Kidney (tissue), 22 donors: ENCODE measurements at places on chromosomes 12 and 14. TPM values are rescaled to one million over a fixed set of nuclear protein-coding genes. Genes with fewer than 3 reads are reported as not detected.

Gene TFCP2
- total RNA-seq, result 31.2 TPM

Gene CIT
- 81.6 TPM for total RNA-seq

Gene ATP23
- 3.7 TPM for total RNA-seq

Gene GALNT16
- 13.1 TPM for total RNA-seq

Gene CLMN
- 151 TPM for total RNA-seq

Gene HOXC13
- total RNA-seq, result not detected

GRCh38 chr14:102951034-102951433 lies 28.6 kb downstream of the AMN start:
- no peak overlapping the region for H3K27ac ChIP-seq
- H3K4me3 ChIP-seq, result no peak overlapping the region
- no peak for DNase-seq
- H3K4me1 ChIP-seq, result no peaks in the 10 kb centered on the region
- H3K36me3 ChIP-seq, result peaks cover 76% of the 10 kb centered on the region
- no peaks in the 10 kb centered on the region for H3K27me3 ChIP-seq

GRCh38 chr12:91009319-91009950 lies 4.7 kb upstream of the EPYC start:
- no peaks in the 10 kb centered on the region for H3K4me1 ChIP-seq
- H3K36me3 ChIP-seq, result no peaks in the 10 kb centered on the region
- no peak overlapping the region for H3K27ac ChIP-seq
- H3K4me3 ChIP-seq, result no peak overlapping the region
- DNase-seq, result no peak

- no peaks in the 10 kb centered on the region for H3K27me3 ChIP-seq
- DNase-seq, result no peak
- peak overlapping the region; percentile 95 for H3K4me3 ChIP-seq
- H3K27ac ChIP-seq, result peak overlapping the region; percentile 35
- H3K4me1 ChIP-seq, result no peaks in the 10 kb centered on the region
Measured at GRCh38 chr14:64987438-64987767, 708 bp downstream of the FNTB start.

GRCh38 chr14:93707475-93707874 lies 80.8 kb downstream of the PRIMA1 start:
- no peak overlapping the region for H3K4me3 ChIP-seq
- no peaks in the 10 kb centered on the region for H3K27me3 ChIP-seq
- DNase-seq, result no peak

DNA sequence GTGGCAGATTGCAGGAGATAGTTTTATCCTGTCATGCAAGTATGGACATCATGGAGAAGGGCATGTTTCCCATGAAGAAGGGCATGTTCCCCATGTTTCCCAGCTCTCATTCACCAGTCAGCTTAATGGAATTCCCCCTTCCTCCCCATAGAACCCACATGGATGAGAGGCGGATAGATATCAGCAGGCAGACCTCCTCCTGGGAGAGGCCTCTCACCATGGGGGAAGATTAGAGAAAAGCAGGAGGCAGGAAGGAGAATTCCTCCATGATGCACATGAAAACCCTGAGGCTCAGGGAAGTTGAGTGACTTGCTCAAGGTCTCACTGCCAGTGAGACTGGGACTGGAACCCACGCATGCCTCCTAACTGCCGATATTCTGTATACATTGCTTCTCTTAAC lies 92.9 kb upstream of the FOXN3 start:
- no peak overlapping the region for H3K27ac ChIP-seq
- H3K4me3 ChIP-seq, result no peak overlapping the region
- no peaks in the 10 kb centered on the region for H3K4me1 ChIP-seq
- no peaks in the 10 kb centered on the region for H3K36me3 ChIP-seq
- no peaks in the 10 kb centered on the region for H3K27me3 ChIP-seq

DNA sequence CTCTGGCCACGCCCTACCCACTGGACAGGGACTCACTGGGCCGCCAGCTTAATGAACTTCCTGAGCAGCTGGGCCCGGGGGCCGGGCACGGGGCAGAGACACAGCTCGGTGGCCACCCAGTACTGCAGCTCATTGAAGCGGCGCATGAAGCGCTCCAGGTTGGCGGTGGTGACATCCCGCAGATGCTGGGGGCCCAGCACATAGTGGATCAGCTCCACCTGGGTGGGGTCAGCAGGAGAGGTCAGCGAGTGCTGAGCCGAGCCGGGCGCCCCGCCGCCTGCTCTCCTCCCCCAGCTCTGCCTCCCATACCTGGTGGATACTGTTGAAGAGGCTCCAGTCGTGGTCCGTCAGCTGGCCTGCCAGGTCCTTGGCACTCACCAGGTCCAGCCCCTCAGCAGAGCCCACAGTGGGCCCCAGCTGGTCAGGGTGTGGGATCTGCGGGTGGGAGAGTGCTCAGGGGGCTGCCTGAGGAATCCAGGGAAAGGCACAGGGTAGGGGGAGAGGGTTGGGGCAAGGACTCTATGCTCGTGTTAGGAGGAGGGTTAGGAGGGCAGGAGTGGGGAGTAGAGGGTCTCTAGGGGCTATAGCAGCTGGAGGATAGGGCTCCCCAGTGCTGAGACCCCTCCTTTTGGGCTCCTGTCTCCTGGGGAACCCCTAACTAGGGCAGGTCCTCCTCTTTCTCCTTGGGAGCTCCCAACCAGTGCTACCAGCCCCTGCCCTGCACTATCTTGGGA lies 15.5 kb upstream of the ENDOU start:
- H3K27ac ChIP-seq, result no peak overlapping the region
- peak; percentile 67 for DNase-seq
- peaks cover 6% of the 10 kb centered on the region for H3K4me1 ChIP-seq
- H3K4me3 ChIP-seq, result no peak overlapping the region
- no peaks in the 10 kb centered on the region for H3K27me3 ChIP-seq
- H3K36me3 ChIP-seq, result peaks cover 3% of the 10 kb centered on the region

DNA sequence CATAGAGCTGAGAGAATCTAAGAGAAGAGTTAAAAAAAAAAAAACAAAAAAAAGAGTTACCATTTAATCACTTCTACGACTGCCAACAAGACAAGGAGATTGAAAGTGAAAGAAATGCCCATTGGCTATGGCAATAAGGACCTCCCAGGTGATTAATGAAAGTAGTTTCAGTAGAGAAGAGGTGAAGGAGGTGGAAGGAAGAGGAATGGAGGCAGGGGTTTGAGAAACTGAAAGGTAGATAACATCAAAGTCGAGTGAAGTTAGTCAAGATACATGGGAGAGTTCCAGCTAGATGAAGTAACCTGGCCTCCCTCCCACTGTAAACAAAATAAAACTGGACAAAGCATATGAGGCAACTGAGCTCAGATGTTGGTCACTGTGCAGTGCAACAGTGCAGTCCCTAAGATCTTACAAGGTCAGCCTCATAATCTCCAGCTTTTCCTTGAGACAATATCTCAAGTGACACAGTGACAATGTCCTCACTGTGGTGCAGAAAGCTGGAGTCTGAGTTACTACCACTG lies 118.0 kb upstream of the CCDC198 start:
- H3K36me3 ChIP-seq, result no peaks in the 10 kb centered on the region
- no peaks in the 10 kb centered on the region for H3K4me1 ChIP-seq
- no peak overlapping the region for H3K27ac ChIP-seq

GRCh38 chr12:1117371-1117770 lies 126.3 kb downstream of the ERC1 start:
- no peak for DNase-seq
- no peak overlapping the region for H3K4me3 ChIP-seq
- H3K4me1 ChIP-seq, result no peaks in the 10 kb centered on the region

- no peak overlapping the region for H3K27ac ChIP-seq
- no peaks in the 10 kb centered on the region for H3K36me3 ChIP-seq
- no peaks in the 10 kb centered on the region for H3K4me1 ChIP-seq
- no peaks in the 10 kb centered on the region for H3K27me3 ChIP-seq
- no peak for DNase-seq
Measured at GRCh38 chr14:26128931-26129671, 468.7 kb downstream of the NOVA1 start.

DNA sequence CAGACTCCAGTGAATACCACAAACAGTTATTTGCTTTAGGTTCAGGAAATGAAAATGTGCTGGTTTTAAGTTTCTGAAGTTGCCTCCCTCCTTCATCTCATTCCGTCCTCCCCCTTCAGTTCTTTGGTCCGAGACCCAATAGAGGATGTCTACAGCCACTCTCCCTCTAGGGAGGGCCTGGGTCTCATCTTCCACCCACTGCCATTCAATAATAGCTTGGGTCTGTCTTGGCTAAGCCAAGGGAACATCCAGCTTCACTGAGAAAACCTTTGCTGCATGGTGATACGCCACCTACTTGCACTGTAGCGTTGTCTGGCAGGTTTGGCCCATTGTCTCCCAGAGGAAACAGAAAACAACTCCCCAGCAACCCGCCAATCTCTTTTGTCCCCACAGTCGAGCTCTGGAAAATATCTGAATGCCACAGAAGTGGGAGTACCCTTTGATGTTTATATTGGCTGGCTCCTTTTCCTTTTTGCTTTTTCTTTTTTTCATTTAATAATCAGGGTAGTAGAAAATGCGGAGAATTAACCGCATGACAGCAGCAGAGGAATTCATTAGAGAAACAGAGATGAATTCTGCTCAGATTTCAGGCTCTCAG lies 380.1 kb downstream of the RAD51B start:
- peak; percentile 95 for DNase-seq
- H3K4me3 ChIP-seq, result no peak overlapping the region
- no peaks in the 10 kb centered on the region for H3K36me3 ChIP-seq
- peak overlapping the region; percentile 59 for H3K27ac ChIP-seq
- H3K4me1 ChIP-seq, result peaks cover 10% of the 10 kb centered on the region

GRCh38 chr12:23757541-23757962 lies 191.9 kb downstream of the SOX5 start:
- no peak for DNase-seq
- no peak overlapping the region for H3K27ac ChIP-seq
- no peaks in the 10 kb centered on the region for H3K36me3 ChIP-seq
- H3K4me1 ChIP-seq, result no peaks in the 10 kb centered on the region
- no peaks in the 10 kb centered on the region for H3K27me3 ChIP-seq
- no peak overlapping the region for H3K4me3 ChIP-seq

DNA sequence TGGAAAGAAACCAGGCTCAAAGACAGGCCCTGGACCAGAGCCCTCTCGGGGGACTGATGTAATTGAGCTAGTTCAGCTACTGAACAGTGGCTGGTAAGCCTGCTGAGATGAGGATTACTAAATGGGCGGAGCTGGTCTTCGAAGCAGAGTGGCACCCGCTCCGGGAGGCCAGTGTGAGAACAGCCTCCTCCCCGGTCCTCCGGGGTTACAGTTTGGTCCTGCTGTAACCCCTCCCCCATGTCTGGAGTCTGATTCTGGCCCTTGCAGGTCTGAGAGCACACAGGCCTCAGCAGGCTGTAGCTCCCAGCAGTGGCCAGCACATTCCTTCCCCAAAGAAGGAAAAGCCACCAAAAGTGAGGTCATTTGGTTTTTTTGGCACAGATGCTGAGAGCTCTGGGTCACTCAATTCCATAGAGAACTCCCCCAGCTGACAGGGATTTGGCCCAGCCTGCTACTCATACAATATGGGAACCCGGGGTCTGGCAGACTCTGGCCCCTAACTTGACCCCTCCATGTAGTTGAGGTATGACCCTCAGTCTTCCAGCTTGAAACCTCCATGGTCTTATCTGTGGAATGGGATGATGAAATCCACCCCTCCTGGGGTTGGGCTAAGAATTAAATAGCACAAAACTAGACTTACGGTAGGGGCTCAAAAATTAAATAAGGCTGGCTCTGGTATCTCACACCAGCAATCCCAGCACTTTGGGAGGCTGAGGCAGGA lies 39.0 kb downstream of the ACTN1 start:
- H3K27me3 ChIP-seq, result no peaks in the 10 kb centered on the region
- DNase-seq, result peak; percentile 65
- H3K4me1 ChIP-seq, result peaks cover 27% of the 10 kb centered on the region
- H3K27ac ChIP-seq, result peak overlapping the region; percentile 76

GRCh38 chr12:20549108-20549719 lies 145.9 kb upstream of the SLCO1C1 start:
- no peaks in the 10 kb centered on the region for H3K27me3 ChIP-seq
- DNase-seq, result peak; percentile 50
- H3K36me3 ChIP-seq, result no peaks in the 10 kb centered on the region

DNA sequence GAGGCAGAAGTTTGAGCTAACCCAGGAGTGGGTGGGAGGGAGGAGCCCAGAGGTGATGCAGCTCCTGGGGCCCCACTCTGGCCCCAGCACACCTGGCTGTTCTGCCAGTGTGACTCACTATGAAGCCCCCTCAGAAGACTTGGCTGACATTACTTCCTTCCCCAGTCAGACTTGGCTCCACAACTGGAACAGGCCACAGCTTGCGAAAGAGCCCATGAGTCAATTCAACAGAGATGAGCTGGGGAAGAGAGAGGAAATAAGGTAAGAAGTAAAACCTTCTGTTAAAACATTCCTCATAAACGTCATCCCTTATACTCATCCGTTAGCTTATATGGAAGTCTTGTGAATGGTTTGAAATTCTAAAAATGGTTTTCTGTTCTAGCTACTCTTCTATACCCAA lies 245.9 kb downstream of the ADAMTS20 start:
- no peak overlapping the region for H3K4me3 ChIP-seq
- H3K27ac ChIP-seq, result no peak overlapping the region
- no peaks in the 10 kb centered on the region for H3K27me3 ChIP-seq
- no peaks in the 10 kb centered on the region for H3K4me1 ChIP-seq
- DNase-seq, result no peak

GRCh38 chr14:94473666-94474410 lies 2.2 kb downstream of the SERPINA9 start:
- no peaks in the 10 kb centered on the region for H3K36me3 ChIP-seq
- H3K4me1 ChIP-seq, result no peaks in the 10 kb centered on the region
- no peak for DNase-seq
- H3K27ac ChIP-seq, result no peak overlapping the region
- no peaks in the 10 kb centered on the region for H3K27me3 ChIP-seq

GRCh38 chr14:24052656-24053547 lies 1.1 kb downstream of the CARMIL3 start:
- H3K27me3 ChIP-seq, result no peaks in the 10 kb centered on the region
- H3K4me3 ChIP-seq, result no peak overlapping the region
- H3K36me3 ChIP-seq, result no peaks in the 10 kb centered on the region
- H3K27ac ChIP-seq, result no peak overlapping the region
- no peak for DNase-seq

DNA sequence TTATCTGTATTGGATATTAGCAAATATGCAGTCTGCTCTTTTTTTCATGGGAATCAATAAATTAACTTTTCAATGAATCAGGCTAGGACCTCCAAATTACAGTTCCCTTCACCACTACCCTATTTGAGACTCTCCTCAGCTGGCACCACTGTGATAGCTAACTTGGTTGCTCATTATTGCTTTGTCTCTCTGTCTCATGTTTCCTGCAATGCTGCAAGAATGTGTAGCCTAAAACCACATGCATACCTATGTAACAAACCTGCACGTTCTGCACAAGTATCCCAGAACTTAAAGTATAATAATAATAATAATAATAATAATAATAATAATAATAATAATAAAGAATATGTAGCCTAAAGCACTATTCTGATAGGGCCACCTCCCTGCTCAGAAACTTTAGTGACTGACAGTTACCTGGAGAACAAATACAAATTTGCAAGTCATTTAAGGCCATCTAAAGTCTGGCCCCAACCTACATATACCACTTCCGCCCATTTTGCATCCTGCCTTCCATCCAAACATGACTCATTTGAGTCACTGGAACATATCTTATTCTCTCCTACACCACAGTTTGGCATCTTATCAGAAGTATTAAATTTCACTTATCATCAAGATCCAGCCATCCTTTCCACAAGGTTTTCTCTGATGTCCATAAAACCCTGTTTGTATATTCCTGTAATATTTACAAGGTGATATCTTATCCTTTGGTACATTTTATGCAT lies 215.1 kb downstream of the LRRK2 start:
- no peak overlapping the region for H3K4me3 ChIP-seq
- DNase-seq, result no peak
- no peaks in the 10 kb centered on the region for H3K36me3 ChIP-seq
- H3K27ac ChIP-seq, result no peak overlapping the region
- H3K4me1 ChIP-seq, result no peaks in the 10 kb centered on the region
